Omental fat pad (tissue), 4 donors: ENCODE measurements at places on chromosomes 16 and 17.

DNA sequence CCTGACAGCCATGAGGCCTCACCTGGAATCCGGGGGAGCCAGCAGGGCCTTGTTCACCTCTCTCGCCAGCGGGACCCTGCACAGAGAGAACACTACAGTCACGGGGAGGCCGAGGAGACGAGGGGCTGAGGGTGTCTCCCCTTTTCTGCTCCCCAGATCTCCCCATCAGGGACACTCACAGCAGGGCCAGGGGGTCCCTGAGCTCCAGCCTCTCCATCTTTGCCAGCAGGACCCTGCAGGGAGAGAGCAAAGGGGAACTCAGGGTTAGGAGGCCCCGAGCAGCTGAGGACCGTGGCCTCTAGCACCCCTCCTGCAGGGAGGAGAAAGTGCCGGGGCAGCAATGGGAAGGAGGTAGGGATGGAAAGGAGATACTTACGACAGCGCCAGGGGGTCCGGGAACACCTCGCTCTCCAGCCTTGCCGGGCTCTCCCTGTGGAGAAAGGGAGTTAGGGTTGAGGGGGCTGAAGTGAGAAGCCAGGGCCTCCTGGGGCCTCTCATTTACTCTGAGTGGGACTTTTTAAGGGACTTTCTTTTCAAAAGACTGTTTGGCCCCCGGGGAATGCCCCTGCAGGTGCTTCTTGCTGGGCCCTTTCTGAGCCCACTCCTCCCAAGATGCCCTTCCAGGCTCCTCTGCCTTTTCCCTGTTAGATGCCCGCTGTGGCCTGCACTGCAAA lies 8.7 kb downstream of the COL1A1 start:
- no peak for DNase-seq

- no peak for DNase-seq
These were observed 80.7 kb downstream of the RAB11FIP4 start for GRCh38 chr17:31472137-31472536.

GRCh38 chr17:79100405-79100804 lies 25.8 kb downstream of the ENGASE start:
- DNase-seq: no peak

DNA sequence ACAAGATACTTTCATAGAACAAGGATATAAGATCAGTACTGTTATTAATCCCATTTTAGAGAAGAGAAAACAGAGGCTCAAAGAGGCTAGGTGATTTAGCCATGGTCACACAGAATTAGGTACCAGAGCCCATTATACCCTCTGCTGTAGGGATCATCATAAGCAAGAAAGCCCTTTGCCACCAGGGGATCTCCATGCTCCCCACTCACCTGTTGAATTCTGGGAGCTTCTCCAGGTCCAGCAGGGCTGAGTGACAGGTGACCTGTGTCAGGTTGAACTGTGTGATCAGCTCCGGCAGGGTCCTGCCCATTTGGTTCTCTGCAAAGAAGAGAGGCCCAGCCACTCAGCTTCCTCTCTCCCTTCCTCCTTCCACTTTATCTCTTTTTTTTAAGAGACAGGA lies 22.2 kb upstream of the GGA2 start:
- DNase-seq: no peak

DNA sequence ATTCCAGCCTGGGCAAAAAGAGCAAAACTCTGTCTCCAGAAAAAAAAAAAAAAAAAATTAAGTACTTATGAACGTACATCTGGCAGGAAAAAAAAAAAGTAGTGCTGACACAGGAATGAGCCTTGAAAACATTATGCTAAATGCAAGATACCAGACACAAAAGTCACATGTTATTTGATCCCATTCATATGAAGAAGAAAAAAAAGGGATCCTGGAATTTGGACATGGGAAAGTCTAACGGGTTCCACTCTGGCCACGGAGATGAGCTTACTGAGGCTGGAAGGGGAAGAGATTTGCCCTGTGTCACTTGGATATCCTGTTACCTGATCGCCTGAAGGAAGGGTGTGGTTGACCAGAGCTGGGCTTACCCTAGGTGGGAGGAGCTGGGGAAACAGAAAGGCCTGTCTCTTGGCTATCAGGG lies 251.9 kb downstream of the PARN start:
- no peak for DNase-seq

DNA sequence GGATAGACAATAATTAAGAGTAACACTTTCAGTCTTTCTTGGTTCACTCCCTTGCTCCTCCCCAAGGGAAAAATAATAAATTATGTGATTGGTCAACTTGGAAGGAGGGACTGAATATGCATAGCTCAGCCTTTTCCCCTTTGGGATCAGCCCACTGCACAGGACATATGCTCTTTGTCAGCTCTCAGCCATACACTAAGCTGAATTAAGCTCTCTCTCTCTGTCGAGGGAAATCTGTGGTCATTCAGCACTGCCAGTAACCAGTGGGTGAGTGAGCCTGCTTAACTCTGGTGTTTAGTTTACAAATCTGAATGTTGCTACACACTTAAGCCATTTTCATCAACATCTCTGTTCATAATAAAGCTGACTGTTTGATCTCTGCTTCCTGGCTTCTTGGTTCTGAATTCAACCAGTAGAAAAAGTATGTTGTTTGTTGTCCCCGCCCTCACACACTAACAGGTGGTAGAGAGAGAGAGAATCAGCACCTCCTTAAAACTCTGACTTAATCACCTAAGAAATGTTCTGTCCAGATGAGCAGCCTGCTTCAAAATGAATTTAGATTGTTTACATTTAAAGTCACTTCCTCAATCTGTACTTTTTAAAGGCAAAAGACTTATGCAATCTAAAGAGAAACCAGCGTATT lies 102.3 kb upstream of the C17orf78 start:
- no peak for DNase-seq

DNA sequence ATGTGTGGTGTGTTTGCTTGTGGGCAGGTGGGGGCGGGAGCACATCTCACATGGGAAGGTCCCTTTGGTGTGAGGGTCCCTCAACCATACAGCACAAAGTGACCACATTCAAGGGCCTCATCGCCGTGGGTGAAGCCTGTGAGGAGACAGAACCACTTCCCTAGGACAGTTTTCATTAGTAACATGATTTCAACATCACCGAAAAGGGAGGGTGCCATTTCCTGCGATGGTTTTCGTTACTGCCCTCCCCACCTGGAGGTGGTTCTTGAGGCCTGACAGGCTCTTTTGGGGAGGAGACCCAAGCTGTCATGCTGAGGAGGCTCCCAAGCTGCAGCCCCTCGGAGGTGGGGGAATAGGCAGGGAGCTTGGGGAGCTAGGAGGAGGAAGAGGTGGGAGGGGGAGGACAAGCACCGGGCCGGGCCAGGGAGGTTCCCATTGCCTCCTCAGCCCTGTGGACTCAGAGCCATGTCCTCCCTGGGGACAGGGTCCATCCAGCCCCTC lies 9.5 kb downstream of the CD300LB start:
- no peak for DNase-seq

DNA sequence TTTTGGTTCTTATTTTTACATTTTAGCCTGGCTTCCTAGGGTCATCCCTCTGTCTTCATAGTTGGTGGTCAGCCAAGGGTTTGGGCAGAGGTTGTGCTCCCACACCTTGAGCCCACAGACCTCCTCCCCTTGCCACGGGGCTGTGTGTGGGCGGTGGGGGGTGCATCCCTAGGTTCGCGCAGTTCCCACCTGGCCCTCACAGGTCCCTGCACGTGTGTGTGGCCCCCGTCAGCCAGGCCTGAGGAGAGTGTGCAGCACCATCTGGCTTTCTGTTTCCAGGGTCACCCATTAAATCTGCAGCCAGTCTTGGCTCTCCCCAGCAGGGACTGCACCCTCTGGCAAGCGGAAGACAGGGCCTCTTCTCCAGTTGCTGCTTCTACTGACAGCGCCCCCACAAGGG lies 13.6 kb upstream of the OGFOD3 start:
- no peak for DNase-seq

- DNase-seq: no peak
These were observed 31.7 kb downstream of the TOM1L2 start for GRCh38 chr17:17940441-17940911.

- DNase-seq: no peak
These were observed 21.8 kb downstream of the ACSM1 start for GRCh38 chr16:20675488-20676267.

DNA sequence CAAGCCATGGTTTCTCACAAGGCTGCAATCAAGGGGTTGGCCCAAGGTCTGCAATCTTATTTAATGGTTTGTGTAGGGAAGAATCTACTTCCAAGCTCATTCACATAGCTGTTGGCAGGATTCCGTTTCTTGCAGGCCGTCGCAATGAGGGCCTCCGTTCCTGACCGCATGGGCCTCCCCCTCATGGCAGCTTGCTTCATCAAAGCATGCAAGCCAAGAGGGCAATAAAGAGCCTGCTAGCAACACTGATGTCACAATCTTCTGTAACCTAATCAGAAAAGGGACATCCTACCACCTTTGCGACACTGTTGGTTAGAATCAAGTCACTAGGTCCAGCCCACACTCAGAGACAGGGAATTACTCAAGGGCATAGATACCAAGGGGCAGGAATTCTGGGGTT lies 95.5 kb downstream of the CCT6B start:
- no peak for DNase-seq

- no peak for DNase-seq
These were observed 105.5 kb downstream of the AXIN2 start for GRCh38 chr17:65455972-65456343.

- DNase-seq: no peak
These were observed 110.6 kb downstream of the ZNF423 start for GRCh38 chr16:49745311-49745747.

DNA sequence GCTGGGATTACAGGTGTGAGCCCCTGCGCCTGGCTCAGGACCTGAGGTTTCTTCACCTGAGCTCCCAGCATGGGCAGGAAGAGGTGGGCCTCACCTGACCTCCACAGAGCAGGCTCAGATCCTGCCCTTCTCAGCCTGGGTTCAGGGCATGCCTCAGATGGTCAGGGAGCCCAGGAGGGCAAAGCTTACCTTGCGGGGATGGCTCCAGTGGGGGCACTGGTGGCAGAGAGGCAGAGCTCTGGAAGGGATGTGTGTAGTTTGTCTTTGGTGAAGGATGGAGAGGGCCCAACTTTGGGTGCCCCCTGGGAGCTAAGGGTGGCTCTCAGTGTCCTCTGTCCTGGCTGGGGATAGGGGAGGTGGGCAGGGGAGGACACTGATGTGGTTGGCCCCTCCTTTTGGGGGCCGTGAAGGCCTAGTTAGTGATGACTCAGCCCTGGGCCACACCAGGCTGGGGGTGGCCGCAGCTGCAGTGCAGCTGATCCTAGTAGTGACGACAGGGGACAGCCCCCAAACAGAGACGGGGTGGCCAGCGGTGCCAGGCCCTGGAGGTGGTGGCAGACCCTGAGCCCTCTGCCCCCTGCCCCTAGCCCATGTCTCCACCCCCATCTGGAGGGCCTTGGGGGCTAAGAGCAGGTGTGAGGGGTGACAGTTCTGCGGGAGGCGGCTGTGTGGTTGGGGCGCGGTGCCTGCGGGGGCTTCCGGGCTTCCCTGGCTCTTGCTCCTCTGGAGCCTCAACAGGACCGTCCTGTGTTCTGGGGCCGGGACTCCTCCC lies 5.8 kb downstream of the NHERF2 start:
- no peak for DNase-seq
